ENCODE measurements at places on chromosomes 4 and X.
A peak's percentile ranks its signal among the peaks of the same experiment; 100 is the strongest.

DNA sequence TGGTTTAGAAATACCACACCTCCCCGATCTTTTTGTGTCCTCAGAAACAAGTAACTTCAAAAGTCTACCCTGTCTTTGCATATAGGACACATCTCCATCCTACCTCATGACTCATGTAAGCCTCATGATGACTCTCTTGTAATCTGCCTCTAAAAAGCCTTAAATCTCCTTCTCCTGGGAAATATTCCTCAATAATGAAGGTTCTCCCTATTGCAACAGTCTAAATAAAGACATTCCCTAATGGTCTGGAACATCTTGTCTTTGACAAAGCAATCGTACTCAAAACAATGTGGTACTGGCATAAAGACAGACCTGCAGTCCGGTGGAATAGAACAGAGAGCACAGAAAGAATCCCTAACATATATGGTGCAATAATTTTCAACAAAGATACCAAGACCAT is 257.7 kb downstream of the OPHN1 start:
- no peak for DNase-seq

DNA sequence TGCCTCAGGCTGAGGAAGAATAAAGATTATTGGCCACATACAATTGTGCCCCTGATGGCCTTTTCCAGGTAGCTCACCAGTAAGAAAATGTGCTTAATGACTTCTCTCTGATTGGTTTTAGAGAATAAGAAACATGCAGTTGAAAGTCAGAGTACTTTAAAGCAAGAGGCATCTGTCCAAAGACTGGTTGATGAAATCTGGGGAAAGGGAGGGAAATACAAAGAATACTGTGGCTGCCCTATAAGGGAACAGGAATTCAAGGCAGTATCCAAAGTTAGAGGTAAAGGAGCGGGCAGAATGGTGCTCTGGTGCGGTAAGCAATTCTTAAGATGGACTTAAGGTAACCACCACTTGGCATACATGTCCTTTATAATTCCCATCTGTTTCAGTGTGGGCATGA is 11.4 kb downstream of the PBDC1 start:
- DNase-seq = no peak

- DNase-seq = no peak
Observed at GRCh38 chr4:172963498-172964294, 204.9 kb upstream of the GALNT7 start.

GRCh38 chrX:53262189-53262917 is 19.0 kb downstream of the IQSEC2 start:
- no peak for DNase-seq

GRCh38 chr4:7929118-7929951 is 10.3 kb downstream of the AFAP1 start:
- no peak for DNase-seq

DNA sequence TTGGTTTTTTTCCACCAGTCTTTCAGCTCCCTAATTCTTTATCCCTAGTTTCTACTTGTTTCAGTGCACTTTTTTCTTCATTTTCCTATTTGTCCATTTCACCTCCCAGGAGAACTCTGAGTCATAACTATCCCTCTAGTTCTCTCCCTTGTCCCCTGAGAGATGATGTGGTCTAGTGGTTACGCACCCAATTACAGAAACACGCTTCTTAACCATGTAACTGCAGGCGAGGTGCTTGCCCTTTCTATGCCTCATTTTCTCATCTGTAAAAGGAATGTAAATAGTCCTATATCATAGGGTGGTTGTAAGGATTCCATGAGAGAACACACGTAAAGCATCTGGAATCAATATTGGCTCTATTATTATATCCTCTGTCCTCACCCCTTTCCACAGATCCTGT is 8.8 kb upstream of the GRPR start:
- DNase-seq = no peak

DNA sequence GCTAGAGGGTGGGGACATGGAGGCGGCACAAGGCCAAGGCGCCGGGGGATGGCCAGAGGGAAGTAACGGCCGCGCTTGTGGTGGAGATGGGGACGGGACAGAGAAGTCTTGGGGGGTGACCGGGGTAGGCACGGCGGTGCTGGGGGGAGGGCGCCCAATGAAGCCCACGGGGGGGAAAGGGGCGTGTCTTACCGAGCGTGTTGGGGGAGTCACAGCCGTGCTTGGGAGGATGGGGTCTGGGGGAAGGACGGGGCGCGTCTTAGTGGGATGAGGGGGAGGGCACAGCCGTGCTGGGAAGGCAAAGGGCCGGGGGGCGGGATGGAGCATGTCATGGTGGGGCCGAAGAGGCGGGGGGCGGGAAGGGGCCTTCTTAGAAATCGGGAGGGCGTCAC is 952 bp downstream of the ARSD start:
- no peak for DNase-seq

DNA sequence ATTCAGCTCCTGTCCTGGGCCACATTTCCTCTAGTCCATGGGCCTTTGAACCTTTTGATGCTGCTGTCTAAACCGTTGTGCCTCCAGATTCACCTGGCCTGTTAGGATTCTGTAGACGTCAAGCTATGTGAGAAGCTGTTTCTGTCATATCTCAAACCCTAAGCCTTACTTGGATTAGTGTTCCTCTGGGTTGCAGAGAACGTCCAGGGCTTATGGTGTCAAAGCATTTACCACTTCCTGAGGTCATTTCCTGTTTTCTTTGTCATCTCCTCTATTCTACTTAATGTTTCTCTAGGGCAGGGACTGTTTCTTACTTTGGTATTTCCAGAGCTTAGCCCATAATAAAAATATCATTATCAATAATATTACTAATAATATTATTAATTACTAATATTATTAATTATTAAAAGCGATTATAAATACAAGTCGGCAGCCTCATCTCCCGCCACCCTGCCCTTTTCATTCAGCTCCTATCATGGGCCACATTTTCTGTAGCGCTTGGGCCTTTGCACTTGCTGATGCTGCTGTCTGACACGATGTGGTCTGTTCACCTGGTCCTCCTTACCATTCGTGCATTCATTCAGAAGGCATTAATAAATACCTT is 19.1 kb downstream of the PRIMPOL start:
- no peak for DNase-seq

DNA sequence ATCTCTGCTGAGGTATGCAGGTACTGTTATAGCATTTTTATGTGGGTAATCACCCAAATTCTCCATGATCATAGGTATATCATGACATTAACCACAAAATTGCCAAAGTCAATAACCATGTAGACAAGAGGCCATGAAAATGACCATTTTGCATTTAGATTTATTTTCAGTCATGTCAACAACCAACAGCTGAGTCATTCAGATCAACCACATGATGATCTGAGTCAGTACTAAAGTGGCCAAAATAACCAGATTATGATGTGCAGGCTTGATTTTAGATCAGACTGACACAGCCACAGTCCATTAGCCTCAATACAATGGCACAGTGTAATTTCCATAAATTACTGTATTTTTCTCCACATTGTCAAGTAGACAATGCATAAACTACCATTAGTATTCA is 240.5 kb downstream of the GRIA3 start:
- no peak for DNase-seq

DNA sequence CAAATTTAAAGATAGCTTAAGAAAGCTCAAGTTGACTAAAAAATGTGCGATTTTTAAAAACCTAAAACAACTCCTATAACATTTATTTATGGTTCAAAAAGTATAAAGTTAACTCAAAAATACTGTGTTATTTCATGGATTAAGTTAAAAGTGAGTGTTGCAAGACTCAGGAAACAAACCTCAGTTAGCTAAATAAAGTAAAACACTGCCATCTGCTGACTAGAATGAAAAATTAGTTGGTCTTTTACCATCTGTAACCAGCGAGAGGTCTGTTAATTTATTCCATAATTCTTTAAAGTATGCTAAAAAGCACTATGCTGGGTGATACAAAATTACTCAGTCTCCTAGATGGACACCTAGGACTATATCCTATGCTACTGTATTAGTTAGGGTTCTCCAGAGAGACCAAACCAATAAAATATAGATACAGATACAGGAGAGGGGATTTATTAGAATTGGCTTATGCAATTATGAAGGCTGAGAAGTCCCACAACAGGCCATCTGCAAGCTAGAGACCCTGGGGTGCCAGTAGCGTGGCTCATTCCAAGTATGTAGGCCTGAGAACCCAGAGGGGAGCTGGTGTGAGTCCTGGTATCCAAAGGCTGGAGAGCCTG is 4.9 kb upstream of the WDFY3 start:
- DNase-seq = peak; percentile 45

DNA sequence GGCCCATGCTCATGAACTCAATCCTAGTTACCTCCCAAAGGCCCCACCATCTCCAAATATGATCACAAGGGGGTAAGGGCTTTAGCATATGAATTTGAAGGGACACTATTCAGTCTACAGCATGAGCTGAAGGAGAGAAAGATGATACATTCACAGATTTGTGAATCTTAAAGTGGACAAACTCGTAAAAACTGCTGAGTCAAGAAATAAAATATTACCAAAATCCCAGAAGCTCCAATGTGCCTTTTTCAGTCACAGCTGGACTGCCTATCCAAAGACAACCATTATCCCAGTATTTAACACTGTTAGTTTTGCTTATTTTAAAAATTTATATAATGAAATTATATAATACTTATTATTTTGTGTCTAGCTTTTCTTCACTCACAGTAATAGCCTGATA is 109.0 kb downstream of the CXXC4 start:
- no peak for DNase-seq

GRCh38 chr4:121684561-121684960 is 12.2 kb downstream of the ANXA5 start:
- no peak for DNase-seq

DNA sequence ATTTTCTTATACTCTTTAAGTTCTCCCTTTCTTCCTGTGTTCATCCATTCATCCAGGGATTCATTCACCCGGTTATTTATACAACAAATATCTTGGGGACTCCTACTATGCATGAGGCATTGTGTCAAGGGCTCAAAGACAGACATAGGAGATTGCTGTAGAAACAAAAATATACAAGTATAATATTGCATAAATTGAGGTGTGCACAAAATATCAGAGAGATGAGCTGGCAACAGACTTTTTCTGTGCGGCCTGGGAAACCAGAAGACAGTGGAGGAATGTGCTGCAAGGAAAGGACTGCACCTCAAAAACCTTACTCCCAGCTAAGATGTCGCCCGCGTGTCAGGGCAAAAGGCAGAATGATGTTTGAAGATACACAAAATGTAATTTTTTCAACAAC is 9.6 kb downstream of the OTOP1 start:
- DNase-seq = no peak

GRCh38 chrX:38426785-38427184 is 74.4 kb downstream of the OTC start:
- peak; percentile 12 for DNase-seq

GRCh38 chr4:118754890-118755289 is 69.7 kb downstream of the METTL14 start:
- DNase-seq = no peak

DNA sequence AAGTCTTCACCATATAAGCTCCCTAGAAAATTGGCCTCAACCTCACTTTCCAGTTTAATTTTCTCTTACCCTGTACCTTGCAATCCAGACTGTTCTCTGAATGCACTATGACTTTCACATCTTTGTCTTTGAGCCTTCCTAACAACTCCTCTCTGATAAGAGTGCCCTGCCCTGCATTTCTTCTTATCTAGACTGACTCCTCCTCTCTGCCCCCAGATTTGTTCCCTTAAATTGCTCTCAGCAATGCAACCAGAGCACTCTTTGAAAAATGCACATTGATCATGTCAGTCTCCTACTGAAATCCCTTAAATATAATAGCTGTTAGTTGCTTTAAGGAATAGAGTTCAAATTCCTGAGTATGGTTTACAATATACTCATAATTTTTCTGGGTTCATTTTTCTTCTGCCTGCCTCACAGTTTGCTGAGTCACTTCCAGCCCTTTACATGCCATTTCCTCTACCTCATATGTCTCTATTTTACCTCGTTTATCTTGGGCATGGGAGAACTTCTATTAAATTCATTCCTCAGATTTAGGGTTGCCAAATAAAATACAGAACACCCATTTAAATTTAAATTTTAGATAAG is 582.7 kb upstream of the AADAT start:
- no peak for DNase-seq

- no peak for DNase-seq
Observed at GRCh38 chr4:18621186-18621585, 599.6 kb upstream of the LCORL start.

- no peak for DNase-seq
Observed at GRCh38 chrX:28549838-28550237, 37.4 kb upstream of the IL1RAPL1 start.

DNA sequence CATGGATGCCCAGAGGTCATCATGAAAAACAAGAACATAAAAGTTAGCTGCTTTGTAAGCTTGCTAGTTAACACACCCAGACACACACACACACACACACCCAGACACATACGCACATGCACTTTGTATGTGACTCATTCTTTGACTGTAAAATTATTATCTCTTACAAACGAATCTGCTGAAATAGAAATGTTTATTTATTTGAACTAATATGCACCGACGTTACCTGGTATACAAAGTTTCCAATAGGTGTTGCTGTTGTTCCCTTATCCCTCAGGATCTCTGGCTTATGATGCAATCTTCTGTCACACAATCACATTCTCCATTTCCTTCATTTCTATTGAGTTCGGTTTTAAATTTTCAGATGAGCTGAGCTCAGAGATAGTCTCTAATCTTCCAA is 209.3 kb downstream of the PTTG2 start:
- no peak for DNase-seq

DNA sequence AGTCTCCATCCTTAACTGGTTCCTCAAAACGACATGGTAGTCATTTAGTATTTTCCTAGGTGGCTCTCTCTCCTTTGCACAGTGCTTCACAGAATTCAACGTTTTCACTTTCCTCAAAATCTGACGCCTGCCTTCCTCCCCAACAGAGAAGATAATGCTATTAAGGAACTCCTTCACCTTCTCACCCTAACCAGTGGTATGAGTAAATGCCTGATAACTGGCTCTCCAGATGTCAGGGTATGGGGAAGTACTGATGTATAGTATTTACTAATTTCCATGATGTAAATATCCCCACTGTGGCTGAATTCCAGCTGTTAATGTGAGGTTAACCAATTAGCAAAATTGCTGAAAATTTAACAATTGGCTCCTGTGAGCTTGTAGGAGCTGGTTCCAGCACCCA is 28.8 kb upstream of the NSUN7 start:
- no peak for DNase-seq

GRCh38 chr4:69787879-69788278 is 27.5 kb upstream of the SULT1B1 start:
- DNase-seq = no peak

GRCh38 chr4:37639551-37640285 is 46.5 kb downstream of the RELL1 start:
- no peak for DNase-seq

DNA sequence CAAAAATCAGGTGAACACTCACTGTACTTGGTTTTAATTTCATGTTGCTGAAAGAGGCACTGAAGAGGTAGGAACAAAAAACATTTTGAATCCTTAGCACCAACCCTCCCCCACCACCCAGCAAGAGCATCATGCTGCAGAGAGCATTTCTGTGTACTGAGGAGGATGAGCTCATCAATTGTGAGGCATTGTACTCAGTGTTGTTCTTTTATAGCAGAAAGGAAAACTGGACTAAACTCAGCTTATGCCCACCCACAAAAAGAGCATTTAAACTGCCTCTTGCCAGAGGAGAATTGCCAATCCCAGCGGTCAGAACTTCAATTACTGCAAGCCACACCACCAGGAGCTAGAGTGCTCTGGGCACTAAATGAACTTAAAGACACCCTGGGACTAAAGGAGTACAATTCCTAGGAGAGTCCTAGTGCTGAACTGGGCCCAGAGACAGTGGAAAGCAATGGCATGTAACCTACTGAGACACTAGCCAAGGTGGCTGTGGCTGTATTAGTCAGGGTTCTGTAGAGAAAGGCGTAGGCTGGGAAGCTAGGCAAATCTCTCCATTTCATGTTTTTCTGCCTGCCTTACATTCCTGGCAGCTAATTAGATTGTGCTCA is 280.7 kb upstream of the KLHL4 start:
- no peak for DNase-seq

All from NCI-H1694 (cell line).